ENCODE measurements at places on chromosomes 12 and 14.

DNA sequence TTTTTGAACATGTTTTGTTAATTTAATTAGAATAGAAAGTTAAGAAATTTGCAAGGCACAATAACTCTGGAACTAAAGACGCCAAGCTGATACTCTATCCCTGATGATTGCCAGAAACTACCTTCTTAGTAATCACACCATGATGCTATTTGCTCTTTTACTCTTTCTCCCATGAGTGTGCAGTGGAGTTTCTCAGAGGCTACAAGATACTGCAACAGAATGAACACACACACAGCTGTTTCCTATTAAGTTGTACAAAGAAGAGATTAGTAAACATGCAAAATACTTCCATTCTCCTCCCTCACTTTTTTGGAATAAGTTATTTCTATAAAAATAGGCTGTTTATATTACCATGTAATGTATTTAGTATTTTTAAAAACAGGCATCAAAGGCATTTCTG lies 1367.5 kb downstream of the AACS start:
- DNase-seq, result no peak

- DNase-seq, result no peak
Observed at GRCh38 chr14:85909581-85909980, 379.6 kb downstream of the FLRT2 start.

- no peak for DNase-seq
Observed at GRCh38 chr12:2023365-2023764, 19.1 kb upstream of the DCP1B start.

GRCh38 chr12:47885012-47885501 lies 19.7 kb downstream of the VDR start:
- DNase-seq, result no peak

GRCh38 chr14:65939184-65939583 lies 526.7 kb downstream of the FUT8 start:
- DNase-seq, result no peak

GRCh38 chr14:93861836-93862235 lies 65.3 kb upstream of the FAM181A start:
- DNase-seq, result no peak

- no peak for DNase-seq
Observed at GRCh38 chr14:25841226-25841625, 756.6 kb downstream of the NOVA1 start.

- DNase-seq, result no peak
Observed at GRCh38 chr14:23457587-23458445, 11.7 kb upstream of the NGDN start.

- DNase-seq, result no peak
Observed at GRCh38 chr12:89821896-89822295, 113.3 kb upstream of the ATP2B1 start.

DNA sequence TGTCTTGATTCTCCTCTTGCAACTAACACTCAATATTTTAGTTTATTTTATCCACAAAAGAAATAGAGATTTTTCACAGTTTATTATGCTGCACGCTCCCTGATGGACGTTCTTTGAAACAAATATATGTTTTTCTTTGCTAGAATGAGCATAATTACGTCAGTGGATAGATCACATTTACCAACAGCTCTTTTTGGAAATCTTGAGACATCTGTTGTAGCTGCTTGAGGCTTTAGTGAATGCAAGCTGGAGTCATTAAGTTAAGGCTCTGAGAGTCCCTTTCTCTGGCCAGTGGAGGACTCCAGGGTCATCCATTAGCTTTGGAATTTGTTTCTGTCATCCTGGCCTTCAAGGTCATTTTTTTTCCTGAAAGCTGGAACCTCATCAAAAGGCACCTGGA lies 405.6 kb upstream of the TMEM132C start:
- no peak for DNase-seq

DNA sequence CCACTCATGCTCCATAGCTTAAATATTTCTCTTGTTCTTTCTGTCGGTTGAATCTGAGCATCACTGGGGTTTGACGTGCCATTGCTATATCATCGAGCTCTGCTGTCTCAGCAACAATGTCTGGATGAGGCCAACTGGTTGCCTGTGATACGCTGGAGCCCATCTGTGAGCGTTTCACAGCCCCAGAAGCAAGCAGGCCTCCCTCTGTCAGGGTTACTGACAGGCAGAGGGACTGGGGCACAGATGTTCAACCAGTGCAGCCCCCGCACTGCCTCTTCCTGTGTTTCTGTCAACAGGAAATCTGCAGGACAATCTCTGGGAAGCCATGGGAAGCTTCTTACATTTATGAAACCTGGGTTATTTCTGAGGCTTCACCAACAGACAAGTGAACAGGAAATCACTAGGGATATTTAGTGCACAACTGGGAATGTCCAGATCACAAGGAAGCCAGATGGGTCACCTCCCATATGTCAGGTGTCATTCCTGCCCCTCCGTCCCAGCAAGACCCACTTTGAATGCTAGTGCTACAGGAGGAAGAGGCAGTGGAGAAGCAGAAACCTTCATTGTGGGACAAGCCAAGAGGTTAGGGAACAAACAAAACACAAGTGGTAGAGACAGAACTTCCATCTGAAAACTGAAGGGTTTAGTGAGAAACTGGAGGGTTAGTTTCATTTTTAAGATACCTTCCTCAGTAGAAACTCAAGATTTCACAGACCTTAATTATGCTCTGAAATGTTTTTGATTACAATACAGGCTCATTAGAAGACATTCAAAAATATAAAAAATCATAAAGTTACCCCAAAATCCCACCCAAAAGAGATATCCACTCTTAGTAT lies 24.1 kb downstream of the DMAC2L start:
- peak; percentile 9 for DNase-seq

- DNase-seq, result no peak
Observed at GRCh38 chr14:53316504-53316903, 163.4 kb upstream of the DDHD1 start.

GRCh38 chr14:24037658-24038037 lies 14.2 kb upstream of the CARMIL3 start:
- DNase-seq, result no peak

- no peak for DNase-seq
Observed at GRCh38 chr12:120610560-120610959, 29.4 kb upstream of the POP5 start.

DNA sequence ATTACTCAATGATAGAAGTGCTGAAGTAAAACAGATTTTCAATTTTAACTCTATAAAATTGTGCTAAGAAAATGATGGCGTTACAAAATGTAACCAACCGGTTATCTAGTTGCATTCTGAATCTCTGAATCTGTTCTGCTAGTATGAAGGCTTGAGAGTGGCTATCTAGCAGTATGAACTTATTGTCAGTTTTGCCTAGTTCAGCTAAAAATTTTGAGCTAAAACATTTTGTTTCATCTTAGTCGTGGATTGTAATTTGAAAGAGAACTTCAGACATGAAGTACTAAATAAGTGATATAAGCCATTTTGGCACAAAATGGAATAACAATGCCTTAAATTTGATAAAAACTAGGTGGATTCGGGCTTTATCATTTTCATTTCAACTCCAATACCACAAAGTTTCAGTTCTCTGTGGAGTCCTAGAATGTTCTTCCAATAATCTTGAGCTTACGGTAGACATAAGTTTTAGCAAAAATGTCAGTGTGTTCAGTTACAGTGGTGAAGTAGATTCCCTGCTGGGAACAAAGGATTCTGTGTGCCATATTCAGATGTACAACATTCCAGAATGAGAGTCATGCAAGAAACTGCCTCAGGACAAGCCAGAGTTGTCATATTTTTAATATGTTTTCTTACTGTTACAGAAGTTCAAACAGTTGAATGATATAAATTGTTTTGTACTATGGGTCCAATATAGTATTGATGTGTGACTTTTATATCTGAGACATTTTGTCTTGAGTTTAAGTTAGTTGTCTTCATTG lies 28.1 kb downstream of the ATP6V1D start:
- no peak for DNase-seq

DNA sequence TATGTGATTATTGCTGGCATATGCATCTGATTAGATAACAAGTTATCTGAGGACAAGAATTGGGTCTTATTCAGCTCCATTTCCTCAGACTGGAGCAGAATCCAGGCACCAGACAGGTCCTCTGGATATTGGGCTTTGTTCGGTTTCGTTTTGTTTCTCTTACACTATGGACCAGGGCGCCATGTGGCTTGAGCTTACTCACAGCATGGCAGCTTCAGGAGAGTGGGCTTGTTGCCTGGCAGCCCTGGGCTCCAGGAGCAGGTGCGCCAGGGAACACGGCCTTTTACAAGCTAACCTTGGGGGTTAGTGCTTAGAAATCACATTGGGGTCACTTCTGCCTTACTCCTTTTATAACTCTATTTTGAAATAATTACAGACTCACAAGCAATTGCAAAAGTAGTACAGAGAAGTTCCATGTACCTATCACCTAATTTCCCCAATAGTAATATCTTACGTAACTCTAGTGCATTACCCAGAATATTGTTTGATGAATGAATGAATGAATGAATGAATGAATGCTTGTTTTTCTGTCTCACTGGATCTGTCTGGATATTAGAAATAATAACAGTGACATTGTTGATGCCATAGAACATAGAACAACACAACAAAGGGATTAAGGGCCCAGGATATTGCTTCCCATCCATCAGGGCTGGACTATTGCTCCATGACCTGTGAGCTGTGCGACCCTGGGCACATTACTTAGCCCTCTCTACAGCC lies 39.0 kb downstream of the CMKLR1 start:
- DNase-seq, result no peak

DNA sequence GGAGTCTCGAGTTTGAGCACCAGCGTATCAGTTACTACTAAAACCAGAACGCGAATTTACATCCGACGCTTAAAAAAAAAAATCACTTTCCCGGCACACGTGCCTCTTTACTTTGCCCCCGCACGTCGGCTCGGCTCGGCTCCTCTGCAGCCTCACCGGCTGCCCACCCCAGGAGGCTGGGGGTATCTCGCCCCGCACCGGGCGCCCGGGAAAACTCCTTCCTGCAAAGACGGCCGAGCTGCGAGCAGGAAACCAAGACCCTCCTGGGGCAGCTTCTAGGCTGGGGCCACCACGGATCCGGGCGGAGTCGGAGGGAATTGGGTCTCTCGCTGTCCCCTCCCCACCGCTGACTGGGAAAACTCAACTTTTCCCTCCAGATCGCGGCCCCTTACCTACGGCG lies 610 bp downstream of the VSIG10 start:
- DNase-seq, result peak; percentile 8

- no peak for DNase-seq
Observed at GRCh38 chr12:67046062-67046461, 223.1 kb upstream of the CAND1 start.

DNA sequence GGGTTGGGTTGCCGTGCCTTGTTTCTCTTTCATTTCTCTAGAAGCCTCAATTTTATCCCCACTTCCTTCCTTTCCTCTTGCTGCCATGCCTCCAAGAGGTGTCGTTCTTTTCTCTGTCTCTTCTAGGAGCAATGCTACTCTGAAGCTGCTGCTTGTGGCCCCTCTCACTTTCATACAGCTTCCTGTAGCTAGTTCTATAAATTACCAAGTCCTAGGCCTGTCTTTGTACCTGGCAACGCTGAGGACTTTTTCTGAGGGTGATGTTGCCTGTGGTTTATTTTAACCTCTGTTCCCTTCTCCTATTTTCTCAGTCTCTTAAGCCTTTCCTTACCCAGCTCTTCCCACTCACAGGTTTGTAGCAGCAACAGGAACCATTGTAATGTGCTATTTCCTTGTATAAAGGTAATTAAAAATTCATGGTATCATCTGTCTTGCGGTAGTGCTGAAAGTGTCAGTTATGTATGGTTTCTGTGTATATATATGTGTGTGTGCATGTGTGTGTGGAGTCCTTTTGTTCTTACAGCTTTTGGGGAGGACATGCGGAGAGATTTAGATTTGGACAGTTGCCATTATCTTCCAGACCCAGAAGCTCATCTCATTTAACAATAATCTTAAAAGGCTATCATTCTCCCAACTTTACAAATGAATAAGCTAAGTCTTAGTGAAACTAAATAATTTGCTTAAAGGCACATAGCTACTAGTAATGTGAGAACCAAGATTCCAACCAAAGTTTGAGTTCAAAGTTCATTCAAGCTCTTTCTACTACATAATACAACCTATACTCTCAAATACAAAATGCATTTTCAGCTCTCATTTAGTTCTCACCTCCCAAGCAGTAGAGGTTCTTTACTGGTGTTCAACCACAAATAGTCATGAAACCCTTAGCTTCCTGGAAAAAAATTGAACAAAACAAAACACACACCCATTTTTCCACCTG lies 43.8 kb downstream of the DDHD1 start:
- peak; percentile 86 for DNase-seq

- no peak for DNase-seq
Observed at GRCh38 chr12:128056136-128056801, 210.7 kb upstream of the TMEM132C start.

DNA sequence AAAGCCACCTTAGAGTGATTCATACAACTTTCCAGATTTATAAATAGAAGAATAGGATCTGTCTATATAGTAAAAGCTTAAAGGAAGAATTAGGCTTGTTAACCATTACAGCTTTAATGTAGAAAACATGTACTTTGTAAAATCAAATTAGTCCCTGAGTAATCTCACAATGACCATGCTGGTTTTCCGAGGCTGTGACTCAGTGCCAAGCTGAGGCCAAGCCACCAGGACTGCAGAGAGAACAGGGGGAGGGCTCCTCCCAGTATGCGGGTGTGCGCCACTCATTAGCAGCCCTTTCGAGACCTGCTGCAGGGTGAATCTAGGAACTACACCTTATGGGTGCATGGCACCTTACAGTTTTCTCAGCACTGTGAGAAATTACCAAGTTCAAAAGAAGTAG lies 167.0 kb downstream of the EFCAB11 start:
- no peak for DNase-seq

DNA sequence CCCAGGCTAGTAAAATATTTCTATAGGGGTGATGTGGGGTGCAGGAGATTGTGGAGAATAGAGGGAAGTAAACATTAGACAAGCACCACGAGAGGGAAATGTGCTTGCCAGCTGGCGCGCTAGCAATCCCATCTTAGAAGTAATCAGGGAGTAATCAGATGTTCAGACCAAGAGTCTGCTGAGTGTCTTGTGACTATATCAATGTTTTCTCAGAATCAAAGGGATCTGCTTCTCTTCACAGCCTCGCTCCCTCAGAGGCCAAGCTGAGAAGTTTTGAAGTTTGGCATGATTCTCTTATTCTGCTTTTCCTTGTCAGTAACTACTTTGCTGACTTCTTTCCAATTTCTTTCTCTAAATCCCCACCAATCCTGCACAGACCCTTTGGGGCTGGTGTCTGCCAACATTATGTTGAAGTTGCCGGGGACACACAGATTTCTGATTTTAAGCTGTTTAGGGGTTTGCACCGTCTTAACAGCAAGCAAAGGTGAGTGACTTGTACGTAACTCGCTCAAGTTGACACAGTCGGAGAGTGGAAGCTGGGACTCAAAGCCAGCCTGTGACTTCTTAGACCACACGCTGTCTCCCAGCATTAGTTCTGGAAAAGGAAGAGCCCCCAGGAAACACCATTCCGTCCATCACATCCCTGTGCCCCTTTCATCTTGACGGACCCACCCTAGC lies 22.0 kb upstream of the TSPAN9 start:
- DNase-seq, result no peak

- DNase-seq, result no peak
Observed at GRCh38 chr12:68252077-68252476, 1.3 kb downstream of the IL22 start.

GRCh38 chr12:3725388-3726115 lies 27.4 kb downstream of the CRACR2A start:
- DNase-seq, result no peak
